Ecto neural progenitor cell (in vitro differentiated cells): ENCODE measurements at places on chromosomes 16 and 17.

GRCh38 chr17:7651665-7652387 is 1.1 kb downstream of the ATP1B2 start:
- DNase-seq, result peak; percentile 78

GRCh38 chr17:82408288-82408937 is 9.7 kb upstream of the HEXD start:
- DNase-seq, result no peak

DNA sequence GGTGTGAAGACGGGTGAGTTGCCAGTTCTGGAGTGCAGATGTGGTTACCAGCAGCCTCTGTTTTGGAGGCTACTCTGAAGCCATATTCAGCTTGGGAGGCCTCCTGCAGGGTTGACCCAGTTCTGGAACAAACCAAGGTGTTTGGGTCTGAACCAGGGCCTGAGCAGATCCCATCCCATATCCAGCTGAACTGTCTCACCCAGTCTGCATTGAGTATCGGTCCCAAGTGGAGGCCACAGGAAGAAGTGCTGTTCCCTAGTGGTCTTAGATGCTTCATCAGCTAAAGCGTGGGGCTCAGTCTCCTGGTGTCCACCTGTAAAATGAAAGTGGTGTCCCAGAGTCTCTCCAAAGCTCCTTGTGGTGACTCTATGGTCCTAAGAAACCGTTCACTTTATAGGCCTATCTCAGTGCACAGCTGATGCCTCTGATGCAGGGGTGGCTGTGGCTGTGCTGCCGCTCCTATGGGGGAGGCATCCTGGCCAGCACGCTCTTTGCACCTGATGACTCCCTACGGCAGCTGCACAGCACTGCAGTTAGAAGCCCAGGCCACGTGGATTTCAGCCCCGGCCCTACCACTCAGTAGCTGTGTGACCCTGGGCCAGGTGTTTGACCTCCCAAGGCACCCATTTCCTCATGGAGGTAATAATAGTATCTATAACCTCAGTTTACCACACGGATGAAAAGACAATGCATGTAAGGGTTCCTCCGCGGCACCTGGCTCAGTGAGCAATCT is 21.0 kb downstream of the CBX4 start:
- DNase-seq, result no peak

DNA sequence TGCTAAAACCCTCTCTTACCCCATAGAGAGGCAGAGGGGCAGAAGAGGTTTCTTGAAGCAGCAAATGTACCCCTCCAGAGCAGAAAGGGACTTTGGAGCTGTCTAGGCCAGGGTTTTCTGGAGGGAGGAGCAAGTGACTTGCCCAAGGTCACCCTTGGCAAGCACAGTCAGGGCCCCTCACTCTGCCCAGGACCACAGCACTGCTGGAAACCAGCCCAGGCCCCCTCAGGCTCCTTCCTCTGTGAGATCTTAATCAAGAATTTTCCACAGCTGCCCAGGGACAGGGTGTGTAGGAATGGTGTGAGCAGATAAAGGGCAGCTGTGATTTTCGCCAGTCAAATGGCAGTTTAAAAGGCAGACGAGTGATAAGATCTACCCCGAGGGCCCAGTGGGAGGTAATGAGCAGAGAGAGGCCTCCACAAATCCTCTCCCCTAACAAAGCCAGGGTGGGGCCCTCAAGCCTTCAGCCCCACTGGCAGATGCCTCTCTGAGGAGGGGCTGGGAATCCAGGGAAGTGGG is 3.9 kb upstream of the SLC12A3 start:
- DNase-seq, result peak; percentile 71

DNA sequence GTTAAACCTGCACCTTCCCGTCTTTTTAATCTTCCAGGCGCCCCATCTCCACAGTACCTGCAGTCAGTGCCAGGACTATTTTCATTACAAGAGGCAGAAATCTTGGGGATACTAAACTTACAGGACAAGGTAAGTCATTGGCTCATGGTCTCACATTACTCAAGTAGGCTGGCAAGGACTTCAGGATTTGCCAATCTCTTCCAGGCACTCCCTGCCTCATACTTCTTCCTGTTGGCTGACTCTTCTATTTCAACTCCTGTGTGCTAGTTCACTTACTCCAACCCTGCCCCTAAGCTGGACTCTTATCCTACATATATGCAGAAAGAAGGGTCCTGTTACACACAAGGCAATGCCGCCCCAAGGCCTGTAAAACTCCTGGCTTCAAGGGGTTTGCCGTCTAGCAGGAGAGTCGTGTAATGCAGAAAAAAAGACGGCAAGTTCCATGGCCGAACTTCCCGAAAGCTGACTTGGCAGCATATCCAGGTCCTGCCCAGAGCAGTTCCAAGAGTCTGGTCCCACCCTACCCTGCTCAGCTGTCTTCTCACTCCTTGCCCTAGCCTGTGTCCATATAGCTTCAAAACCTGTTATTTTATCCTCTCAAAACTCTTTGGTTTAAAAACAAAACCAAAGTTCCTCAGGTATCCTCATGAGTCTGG is 14.8 kb downstream of the ERN1 start:
- DNase-seq, result no peak

DNA sequence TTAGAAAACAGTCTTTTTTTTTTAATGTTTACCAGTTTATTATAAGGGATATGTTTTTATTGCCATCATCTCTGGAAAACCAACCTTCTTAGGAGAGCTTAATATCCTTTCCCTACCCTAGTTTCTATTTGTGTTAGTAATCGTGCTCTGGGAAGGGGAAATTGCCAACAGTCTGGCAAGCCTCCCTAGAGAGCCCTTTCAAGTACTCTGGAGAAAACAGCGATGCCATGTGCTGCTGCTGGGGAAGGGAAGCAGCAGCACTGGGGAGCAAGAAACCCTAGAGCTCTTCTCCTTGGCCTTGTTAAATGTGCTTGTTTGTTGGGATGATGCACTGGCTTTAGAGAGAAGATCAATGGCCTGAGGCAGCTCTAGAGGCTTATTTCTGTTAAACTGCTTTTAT is 10.3 kb downstream of the RETREG3 start:
- DNase-seq, result no peak

DNA sequence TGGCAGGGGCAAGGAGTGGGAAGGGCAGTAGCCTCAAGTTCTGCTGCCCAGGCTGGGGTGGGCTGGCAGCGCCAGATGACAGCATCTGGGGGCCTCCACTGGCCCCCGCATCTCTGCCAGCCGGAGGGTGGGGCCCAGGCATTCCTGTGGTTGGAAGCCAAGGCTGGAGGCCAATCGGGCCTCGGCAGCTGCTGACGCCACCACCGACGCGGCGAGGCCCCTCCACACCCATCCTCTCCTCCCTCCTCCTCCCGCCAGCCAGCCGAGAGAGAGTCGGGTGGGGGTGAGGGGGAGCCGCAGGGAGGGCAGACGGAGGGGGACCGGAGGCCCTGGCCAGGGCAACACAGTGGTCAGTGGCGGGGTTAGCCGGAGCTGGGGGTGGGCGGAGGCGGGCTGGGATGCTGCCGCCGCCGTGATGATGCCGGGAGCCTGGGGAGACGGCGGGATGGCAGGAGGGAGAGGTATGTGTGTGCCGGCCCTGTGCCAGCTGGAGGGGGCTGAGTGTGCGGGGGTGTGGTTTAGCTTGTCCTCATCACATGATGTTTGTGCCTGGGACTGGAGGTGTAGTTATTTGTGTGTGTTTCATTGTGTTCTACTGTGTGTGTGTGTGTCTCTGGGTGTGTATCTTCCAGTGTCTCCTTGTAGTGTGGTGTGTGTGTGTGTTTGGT is 36.6 kb downstream of the ARHGAP23 start:
- DNase-seq, result peak; percentile 65

- no peak for DNase-seq
Measured at GRCh38 chr16:72443809-72444208, 271.9 kb upstream of the PMFBP1 start.

DNA sequence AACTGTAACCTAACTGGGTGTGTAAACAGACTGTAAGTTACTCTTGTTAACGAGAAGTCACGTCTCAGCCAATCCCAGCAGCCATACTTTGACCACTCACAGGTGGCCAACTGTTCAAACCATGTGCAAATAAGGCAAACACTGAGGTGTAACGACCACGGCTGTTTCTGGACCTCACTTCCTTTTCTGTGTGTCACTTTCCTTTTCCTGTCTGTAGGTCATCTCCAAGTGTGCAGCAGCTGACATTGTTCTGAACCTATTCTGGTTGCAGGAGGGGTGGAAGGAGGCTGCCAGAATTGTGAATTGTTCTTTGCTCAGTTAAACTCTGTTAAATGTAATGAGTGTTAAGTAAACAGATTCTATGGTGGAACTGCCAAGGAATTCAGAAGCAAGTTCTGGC is 627.4 kb downstream of the KCNJ2 start:
- DNase-seq, result no peak

DNA sequence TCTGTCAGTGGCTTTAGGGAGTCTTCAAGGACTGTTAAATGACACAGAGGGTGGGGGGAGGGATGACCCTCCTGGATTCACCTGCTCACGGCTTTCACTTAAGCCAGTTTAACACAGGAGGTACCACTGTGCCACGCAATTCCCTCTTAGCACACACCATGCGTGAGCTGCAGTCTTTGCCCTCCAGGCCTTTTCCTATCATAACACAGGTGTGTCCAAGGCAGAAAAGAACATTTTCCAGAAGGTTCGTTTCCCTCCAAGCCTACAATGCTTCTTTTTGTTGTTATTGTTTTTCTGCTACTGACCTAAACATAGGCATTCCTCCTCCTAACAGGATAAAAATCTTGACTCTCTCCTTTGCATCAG is 1.1 kb downstream of the ZFHX3 start:
- no peak for DNase-seq

DNA sequence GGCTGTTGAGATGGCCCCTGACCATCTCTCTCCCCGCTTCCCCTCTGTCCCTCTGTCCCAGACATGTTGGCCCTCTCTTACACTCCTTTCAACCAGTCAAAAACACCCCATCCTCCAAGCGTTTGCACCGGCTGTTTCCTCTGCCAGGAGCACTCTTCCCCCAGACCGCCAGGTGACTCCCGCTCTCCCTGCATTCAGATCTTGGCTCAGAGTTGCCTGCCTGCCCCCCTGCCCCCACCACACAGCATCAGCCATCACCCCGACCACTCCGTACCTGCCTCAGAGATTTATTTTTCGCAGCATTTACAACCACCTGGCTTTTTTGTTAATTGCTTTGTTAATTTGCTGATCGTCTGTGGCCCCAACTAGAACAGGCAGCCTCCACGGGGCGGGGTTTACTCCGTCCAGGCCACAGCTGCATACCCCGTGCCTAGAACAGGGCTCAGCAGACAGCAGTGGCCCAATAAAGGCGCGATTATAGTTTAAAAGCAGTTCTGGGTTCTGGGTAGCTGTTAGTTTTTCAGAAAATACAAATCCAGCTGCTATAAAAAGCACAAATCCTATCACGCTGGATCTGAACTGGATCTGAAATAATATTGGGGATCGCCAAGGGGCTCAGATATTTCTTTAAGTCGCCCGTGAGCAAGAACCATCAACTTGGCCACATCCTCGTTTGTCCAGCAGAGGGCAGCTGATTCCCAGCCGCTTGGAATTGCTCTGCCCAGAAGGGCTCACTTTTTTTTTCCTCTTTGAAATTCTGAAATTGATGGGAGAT is 173.6 kb downstream of the IRF8 start:
- DNase-seq, result peak; percentile 77

DNA sequence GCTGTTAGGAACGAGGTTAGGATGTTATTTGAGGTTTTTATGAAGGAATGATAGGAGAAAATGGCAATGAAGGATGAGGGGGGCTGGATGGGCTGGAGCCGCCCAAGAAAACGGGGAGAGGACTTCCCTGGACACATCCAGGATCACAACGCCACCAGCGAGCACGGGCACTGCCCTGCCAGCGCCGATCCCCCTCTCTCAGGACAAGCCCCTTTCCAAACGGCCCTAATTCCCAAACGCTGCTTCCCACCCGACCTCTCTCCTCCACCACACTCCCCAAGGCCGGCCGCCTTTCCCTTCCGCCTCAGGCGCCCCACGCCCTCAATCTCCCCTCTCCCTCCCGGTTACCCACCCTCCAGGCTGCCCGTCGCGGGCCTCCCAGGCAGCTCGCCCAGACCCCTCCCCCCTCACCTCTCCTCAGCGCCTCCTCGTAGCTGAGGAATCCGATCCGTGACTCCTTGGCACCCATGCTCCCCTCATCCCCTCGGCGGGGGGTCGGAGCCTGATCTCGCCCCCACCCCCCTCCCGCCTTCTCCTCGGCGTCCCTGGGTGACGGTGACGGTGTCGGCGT is 377 bp downstream of the USP32 start:
- no peak for DNase-seq

GRCh38 chr16:30787613-30788378 is 791 bp upstream of the ZNF629 start:
- no peak for DNase-seq

- DNase-seq, result no peak
Measured at GRCh38 chr16:65185241-65185778, 63.4 kb upstream of the CDH11 start.

DNA sequence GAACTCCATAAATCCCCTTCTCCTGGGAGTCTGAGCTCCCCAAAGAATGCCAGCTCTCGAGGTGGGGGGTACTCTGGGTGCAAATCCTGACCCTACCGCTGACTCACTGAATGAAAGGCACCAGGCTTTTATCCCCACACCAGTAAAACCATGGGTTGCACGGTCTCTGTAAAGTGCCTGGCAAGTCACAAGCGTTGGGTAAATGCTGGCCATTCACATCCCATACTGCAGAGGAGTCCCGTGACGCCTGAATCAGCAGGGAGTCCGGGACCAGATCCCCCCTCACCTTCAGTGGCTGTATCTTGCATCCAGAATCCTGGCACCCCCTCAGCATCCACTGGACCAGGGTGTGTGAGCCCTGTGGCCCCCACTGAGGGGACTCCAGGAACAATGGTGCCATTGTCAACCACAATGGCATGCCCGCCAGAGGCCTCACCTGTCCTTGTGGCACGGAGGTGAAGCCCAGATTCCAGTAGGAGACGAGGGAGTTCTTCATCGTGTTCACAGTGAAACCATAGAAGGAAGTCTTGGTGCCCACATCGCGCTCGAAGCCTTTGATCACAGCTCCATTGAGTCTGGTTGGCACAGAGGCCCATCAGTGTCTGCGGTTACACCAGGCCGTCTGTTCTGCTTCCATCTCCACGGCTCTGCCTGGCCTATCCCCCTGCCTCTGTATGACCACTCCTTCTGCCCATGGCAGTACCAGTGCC is 13.3 kb downstream of the ST6GALNAC2 start:
- no peak for DNase-seq

- DNase-seq, result no peak
Measured at GRCh38 chr16:84180519-84181140, 6.2 kb downstream of the TAF1C start.

- DNase-seq, result no peak
Measured at GRCh38 chr17:48551214-48551555, 6.3 kb upstream of the HOXB2 start.
